ENCODE measurements at places on chromosomes 13 and 19.

DNA sequence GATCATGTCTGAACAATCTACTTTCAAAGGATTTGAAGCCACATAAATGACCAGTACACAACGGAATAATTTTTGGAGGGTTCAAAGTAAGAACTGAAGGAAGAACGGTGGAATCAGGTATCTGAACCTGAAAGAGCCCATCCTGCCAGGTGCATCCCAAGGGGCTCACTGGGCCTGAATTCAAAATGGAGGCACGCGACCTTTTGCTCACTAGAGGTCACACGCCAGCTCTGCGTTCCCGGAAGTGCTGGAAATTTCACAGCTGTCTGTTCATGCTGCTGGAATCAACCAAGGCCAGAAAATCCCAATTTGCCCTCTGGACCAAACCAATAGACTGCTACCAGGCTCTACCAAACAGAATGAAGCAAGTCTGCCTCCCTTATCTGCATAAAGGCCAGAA, 4.2 kb upstream of the RASA3 start:
- no peak for DNase-seq

GRCh38 chr13:37777676-37778075, 91.9 kb downstream of the TRPC4 start:
- DNase-seq, result no peak

- DNase-seq, result no peak
Observed at GRCh38 chr19:42424712-42425131, 2.5 kb downstream of the LIPE start.

- no peak for DNase-seq
Observed at GRCh38 chr13:113178070-113178895, 19.8 kb downstream of the PROZ start.

DNA sequence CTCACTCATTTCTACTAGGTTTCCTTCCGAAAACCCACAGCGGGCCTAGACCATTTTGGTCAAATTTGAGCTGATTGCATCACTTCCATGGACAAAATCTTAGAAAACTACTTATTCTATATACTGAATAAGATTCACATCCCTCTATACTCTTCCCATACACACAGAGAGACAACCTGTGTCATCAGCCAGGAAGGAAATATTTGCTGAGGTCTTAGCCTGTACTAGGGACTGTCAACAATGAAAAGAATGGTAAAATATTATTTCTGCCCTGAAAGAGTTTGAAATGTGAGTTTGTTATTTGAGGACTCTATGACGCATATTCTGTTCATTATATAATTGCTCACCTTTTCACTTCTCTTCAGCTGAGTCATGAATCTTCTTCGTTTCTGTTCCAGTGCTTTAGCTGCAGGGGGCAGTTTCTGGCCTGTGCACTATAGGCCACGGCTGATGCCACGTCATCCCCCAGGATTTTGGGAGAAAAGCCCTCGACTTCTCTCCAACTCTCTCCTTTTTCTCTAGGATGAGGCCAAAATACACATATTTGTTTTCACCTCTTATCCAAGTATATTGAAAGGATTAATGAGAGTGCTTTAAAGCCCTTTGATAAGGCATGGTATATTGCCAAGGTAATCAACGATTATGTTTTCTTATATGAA, 47.7 kb downstream of the GSX1 start:
- DNase-seq, result no peak

- DNase-seq, result no peak
Observed at GRCh38 chr13:69474011-69474685, 633.5 kb upstream of the ATXN8OS start.

DNA sequence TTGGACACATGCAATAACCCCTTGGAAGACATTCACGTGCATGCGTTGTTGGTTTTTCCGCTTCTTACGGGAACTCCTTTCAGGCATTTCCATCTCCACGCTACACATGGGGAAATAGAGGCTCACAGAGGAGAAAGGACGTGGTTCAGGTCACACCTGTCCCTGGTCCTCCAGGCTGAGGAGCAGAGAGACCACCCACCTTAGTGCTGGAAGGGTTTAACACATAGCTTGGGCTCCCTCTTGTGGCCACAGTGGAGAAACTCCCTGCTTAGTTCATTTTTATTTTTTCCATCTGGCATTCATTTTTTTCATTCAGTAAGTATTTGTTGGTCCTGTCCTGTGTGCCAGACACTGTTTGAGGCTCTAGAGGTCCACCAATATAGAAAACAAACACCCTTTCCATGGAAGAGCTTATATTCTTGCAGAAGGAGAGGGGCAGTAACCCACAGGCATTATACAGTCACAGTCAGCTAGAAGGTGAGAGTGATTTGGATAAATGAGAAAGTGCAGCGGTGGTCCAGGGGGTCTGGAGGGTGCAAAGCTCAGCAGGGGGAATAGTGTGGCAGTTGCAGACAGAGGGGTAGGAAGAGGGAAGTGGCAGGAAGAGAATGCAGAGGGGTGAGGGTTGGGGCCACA, 24.2 kb upstream of the TTYH1 start:
- DNase-seq, result peak; percentile 47

- DNase-seq, result no peak
Observed at GRCh38 chr19:23415561-23416191, 20.4 kb upstream of the ZNF91 start.

DNA sequence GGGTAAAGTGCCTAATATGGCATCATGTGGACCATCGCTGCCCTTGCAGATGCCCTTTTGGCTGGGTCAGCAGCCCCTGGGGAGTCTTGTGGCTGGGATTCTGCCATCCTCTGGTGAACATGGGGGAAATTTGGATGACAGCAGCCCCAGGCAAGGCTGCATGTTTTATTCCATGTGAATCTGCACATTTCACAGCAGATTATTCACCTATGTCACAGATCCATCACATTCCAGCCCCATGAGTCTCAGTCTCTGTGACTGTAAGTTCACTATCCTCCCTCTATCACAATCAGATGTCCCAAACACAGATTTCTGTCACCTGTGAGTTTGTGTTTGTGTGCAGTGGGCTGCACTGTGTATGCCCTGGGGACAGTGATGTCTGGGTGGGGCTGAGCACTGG, 36.8 kb upstream of the PSG9 start:
- no peak for DNase-seq

DNA sequence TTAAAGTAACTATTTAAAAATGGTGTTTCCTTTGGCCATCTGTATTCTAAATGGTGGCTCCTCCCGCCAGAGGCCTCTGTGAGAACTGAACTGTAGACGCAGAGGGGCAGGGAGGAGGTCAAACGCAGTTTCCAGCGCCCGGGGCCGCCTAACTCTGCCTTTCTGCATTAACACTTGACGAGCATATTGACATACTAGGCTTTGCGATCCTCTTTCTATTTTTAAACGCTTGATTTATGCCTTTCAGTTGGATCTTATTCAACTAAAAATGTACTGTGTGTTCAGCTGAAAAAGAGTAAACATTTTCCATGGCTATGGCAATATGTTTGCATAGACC, 74.7 kb downstream of the SPACA7 start:
- DNase-seq, result no peak

GRCh38 chr13:50847501-50847900, 4.0 kb upstream of the DLEU7 start:
- DNase-seq, result no peak

DNA sequence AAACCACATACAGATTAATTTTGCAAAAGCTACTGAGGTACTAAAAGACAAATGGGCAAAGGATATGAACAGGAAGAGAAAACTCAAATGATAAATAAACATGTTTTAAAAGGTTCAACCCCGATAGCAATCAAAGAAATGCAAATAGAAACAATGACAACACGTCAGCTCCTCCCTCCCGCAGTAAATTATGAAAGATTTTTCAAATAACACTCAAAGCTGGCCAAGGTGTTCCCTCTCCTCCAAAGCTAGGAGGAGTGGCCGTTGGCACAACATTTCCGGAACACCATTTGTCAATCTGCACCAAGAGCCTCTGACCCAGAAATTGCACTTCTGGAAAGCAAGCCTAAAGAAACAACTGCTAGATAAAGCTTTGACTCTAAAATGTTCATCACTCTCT, 28.3 kb downstream of the INSR start:
- DNase-seq, result no peak

DNA sequence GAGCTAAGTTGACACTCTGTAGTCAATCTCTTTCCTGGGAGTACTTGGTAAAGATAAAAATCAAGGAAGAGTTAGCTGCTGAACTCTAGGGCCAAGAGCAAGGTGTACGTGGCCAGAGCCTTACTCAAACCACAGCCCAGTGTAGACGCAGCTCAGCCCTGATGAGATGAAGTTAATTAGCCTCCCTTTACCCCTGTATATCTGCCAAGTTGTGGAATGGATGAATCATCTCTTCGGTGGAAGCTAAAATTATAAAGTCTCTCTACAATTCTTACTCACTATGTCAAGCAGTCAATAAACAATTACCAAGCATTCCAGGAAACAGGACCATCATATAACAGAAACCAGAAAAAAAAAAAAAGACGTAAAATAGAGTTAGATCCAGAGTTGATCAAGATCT, 146.9 kb upstream of the UFM1 start:
- no peak for DNase-seq

GRCh38 chr19:40671404-40671803, 19.0 kb downstream of the NUMBL start:
- DNase-seq, result no peak

- no peak for DNase-seq
Observed at GRCh38 chr13:111398196-111398595, 77.8 kb downstream of the TEX29 start.

GRCh38 chr13:77544355-77544754, 8.8 kb downstream of the SCEL start:
- no peak for DNase-seq

DNA sequence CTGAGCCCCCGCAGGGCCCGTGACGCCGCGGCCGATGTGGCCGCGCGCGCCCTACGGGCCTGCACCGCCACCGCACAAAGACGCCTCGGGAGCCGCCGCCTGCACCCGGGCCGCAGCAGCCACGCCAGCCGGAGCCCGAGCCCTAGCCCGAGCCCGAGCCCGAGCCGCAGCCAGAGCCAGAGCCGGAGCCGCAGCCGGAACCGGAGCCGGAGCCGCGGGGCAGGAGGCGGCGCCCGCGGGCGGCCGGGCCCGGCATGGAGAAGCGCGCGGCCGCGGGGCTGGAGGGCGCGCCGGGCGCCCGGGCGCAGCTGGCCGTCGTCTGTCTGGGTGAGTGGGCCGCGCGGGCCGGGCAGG, 379 bp downstream of the LRP3 start:
- no peak for DNase-seq

- DNase-seq, result no peak
Observed at GRCh38 chr13:30027569-30028455, 177.4 kb upstream of the UBL3 start.

- no peak for DNase-seq
Observed at GRCh38 chr13:31920727-31921100, 110.9 kb upstream of the FRY start.

DNA sequence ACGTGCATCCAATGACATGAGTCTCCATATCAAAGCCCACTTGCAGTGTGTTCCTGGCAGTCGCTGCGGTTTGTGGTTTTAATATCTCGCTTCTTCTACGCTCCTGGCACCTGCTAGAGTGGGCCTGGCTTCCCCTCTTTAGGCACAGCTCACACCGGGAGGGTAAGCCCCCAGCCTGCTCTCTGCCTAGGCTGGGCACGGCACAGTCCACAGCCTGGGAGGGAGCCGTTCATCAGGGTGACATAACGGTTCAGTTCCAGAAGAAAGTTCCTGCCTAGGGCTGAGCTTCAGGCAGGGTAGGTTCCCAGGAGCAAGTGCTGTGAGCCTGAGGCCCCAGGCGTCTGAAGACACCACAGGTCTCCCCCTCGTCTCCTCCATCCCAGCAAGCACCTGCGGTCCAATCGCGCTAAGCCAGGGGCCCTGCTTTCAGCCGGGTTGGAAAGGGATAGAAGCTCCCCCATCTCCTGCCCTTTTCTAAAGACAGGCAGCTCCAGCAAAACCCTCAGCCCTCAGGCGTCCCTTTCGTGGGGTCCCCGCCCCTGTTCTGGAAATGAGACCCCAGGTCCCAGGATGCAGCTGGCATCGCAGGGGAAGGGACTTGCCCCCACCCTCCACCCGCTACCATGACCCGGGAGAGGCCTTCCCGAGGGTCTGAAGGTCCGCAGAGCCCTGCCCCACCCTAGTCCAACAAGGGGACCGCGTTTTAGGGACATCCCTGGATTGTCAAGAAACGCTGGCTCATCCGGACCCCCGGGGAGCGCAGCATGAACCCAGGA, 121.6 kb upstream of the ZNF507 start:
- no peak for DNase-seq

DNA sequence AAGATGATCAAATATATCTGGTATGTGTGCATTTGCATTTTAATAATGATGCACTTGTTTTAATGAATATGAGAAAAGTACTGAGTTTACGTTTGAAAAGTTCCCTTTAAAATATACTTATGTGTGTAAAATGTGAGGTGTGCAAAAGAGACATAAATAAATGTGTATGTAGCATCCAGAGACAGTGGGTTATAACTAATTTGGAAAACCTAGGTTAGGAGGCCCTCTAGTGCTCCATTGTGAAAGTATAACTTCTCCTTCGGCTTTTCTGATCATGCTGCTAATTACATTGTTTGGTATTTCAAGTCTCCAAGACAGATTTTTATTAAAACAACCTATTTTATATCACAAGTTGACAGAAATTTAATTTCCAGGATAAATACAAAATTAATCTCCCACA, 30.1 kb downstream of the SCEL start:
- no peak for DNase-seq

GRCh38 chr13:96025283-96025682, 27.9 kb downstream of the UGGT2 start:
- no peak for DNase-seq

DNA sequence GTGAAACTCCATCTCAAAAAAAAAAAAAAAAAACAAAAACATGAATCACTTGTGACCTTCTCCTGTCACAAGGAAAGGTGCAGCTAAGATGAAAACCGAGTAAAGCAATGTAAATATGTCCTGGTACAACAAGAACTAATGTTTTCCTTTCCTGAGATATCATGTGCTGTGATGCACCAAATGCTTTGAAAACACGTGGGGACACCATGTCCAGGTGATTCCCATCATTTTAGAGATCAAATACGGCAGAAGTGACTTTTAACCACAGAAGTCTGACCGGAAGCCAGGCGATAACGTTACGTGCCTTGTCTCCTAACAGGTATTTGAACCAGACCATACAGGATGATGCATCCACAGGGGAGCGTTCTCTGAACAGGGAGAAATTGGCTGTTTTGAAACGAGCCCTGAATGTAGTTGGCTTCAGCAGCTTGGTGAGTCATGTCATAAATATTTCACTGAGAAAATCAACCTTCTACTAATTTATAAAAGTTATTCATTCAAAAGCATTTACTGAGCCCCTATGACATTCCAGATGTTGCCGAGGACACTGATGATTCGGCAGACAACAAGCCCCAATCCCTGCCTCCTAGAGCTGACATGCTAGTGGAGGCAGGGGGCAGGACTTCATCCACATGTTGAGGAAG, 328.1 kb downstream of the MYO16 start:
- DNase-seq, result no peak

DNA sequence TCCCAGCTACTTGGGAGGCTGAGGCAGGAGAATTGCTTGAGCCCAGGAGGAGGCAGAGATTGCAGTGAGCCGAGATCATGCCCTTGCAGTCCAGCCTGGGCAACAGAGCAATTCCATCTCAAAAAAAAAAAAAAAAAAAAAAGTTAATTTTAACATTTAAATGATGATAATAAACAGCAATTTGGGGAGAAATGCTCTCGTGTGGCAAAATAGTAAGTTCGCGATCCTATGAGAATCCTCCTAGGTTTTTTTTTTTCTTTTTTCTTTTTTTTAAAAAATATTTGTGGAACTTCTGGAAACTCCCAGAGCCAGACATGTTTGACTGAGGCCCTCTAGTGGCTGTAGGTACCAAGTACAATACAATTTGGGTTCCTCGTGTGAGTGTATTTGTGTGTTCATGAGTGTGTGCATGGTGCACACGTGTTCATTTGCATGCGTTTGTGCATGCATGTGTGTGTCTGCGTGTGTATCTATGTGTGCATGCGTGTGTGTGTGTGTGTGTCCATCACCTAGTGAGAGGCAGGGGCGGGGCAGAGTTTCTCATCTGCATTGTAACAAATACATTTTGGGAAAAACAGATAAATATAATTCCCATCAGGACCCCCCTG, 31.2 kb downstream of the TMPRSS9 start:
- DNase-seq, result no peak
